ENCODE measurements at places on chromosomes 4 and X.
A peak's percentile ranks its signal among the peaks of the same experiment; 100 is the strongest.

- no peaks in the 10 kb centered on the region for H3K36me3 ChIP-seq
- no peak overlapping the region for H3K27ac ChIP-seq
- DNase-seq, result no peak
- no peaks in the 10 kb centered on the region for H3K4me1 ChIP-seq
Measured at GRCh38 chrX:10506781-10507180, 113.6 kb downstream of the MID1 start.

GRCh38 chr4:112147697-112148096 lies 2.4 kb downstream of the FAM241A start:
- no peaks in the 10 kb centered on the region for H3K36me3 ChIP-seq
- H3K4me1 ChIP-seq, result peaks cover 5% of the 10 kb centered on the region
- no peak overlapping the region for H3K4me3 ChIP-seq
- DNase-seq, result no peak
- no peak overlapping the region for H3K27ac ChIP-seq

DNA sequence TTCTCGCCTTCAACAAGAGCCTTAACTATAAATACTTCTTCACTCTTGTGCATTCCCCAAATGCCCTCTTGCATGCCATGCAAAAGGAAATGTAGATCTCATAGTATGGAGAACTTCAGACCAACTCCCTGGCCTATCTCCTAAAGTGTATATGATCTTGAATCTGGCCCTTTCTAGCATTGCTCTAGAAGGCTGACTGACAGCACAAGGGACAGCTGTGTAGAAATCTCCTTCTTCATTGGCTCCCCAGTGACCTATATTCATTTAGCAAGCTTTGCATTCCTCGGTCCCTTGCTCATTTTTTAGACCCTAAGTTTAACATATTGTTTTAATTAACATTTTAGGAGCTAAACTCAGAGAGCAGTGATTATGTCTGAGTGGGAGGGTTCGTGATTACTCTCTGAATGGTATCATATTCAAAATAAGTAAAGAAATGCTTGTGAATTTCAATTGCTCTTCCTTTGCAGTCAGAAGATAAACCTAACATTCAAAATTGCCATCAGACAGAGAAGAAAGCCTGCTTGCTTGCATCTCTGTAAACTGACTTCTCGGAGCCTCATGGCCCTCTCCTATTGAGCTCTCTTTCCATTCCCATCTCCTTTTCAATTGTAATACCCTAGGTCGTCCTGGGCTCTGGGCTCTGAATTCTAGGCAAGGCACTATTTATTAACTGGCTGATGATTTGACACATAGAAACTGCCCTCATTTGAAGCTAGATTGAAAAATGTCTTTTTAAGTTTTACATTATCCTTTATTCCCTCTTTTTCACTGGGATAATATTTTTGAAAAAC lies 120.3 kb upstream of the PRKG2 start:
- H3K4me1 ChIP-seq, result no peaks in the 10 kb centered on the region
- no peaks in the 10 kb centered on the region for H3K27me3 ChIP-seq
- H3K27ac ChIP-seq, result no peak overlapping the region
- no peak for DNase-seq
- no peak overlapping the region for H3K4me3 ChIP-seq
- H3K36me3 ChIP-seq, result no peaks in the 10 kb centered on the region

DNA sequence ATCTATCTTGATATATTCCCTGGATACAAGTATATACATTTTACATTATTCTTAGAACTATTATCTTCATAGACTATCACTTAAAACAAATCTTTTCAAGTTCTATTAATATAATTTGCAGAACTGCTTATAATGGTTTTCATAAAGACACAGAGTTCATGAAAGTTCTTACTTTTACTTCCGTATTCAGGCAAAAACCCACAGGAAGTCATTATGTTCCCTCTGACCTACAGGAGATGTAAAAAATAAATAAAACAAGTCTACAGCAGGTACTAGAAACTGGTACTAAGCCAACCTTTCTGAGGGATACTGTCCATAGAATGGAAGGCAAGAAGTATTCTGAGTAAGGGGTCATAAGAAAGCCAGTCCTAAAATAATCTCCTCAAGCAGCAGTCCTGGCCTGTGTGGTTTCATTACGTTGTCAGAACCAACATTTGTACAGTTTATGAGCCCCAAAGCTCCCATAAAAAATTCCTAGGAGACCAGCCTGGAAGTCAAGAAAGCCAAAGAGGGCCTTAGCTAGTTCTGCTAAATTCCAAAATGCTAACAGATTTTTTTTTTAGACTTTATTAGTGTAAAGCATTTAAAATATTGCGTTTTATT lies 68.6 kb downstream of the CAMK2D start:
- no peaks in the 10 kb centered on the region for H3K36me3 ChIP-seq
- H3K27me3 ChIP-seq, result no peaks in the 10 kb centered on the region
- DNase-seq, result no peak
- peaks cover 5% of the 10 kb centered on the region for H3K4me1 ChIP-seq
- no peak overlapping the region for H3K4me3 ChIP-seq
- no peak overlapping the region for H3K27ac ChIP-seq

DNA sequence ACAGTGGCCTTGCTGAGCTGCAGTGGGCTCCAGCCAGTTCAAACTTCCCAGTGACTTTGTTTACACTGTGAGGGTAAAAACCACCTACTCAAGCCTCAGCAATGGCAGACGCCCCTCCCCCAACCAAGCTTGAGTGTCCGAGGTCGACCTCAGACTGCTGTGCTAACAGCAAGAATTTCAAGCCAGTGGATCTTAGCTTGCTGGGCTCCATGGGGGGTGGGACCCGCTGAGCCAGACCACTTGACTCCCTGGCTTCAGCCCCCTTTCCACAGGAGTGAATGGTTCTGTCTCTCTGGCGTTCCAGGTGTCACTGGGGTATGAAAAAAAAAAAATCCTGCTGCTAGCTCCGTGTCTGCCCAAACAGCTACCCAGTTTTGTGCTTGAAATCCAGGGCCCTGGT lies 168.9 kb upstream of the INTU start:
- no peak overlapping the region for H3K4me3 ChIP-seq
- H3K27me3 ChIP-seq, result no peaks in the 10 kb centered on the region
- no peaks in the 10 kb centered on the region for H3K4me1 ChIP-seq
- no peaks in the 10 kb centered on the region for H3K36me3 ChIP-seq
- DNase-seq, result no peak

GRCh38 chr4:5478169-5478568 lies 230.2 kb downstream of the EVC2 start:
- H3K27ac ChIP-seq, result no peak overlapping the region
- no peaks in the 10 kb centered on the region for H3K4me1 ChIP-seq
- no peaks in the 10 kb centered on the region for H3K27me3 ChIP-seq
- no peak for DNase-seq
- no peak overlapping the region for H3K4me3 ChIP-seq

- no peak overlapping the region for H3K27ac ChIP-seq
- DNase-seq, result no peak
- no peaks in the 10 kb centered on the region for H3K36me3 ChIP-seq
- no peaks in the 10 kb centered on the region for H3K27me3 ChIP-seq
- H3K4me1 ChIP-seq, result peaks cover 5% of the 10 kb centered on the region
Measured at GRCh38 chrX:111288841-111289240, 18.6 kb upstream of the CAPN6 start.

- no peaks in the 10 kb centered on the region for H3K27me3 ChIP-seq
- no peaks in the 10 kb centered on the region for H3K36me3 ChIP-seq
- H3K4me3 ChIP-seq, result no peak overlapping the region
- H3K27ac ChIP-seq, result no peak overlapping the region
Measured at GRCh38 chr4:99855678-99856077, 38.5 kb downstream of the LAMTOR3 start.

DNA sequence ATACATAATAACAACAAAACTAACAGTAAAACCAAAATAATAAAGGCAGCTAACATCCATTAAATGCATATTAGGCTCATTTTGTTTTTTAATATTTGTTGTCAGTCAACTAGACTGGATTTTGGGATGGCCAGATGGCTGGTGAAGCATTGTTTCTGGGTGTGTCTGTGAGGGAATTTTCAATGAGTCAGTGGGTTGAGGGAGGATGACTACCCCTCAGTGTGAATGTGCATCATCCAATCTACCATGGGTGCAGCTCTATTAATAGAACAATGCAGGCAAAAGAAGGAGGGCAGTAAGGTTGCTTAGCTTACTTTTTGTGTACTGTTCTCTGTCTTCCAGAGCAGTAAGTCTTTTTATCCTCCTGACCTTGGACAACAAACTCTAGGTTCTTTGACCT lies 484.2 kb upstream of the HS3ST1 start:
- no peaks in the 10 kb centered on the region for H3K4me1 ChIP-seq
- no peak overlapping the region for H3K27ac ChIP-seq
- no peaks in the 10 kb centered on the region for H3K27me3 ChIP-seq
- H3K4me3 ChIP-seq, result no peak overlapping the region
- no peaks in the 10 kb centered on the region for H3K36me3 ChIP-seq

- peaks cover 3% of the 10 kb centered on the region for H3K36me3 ChIP-seq
- peaks cover 4% of the 10 kb centered on the region for H3K4me1 ChIP-seq
- peak overlapping the region; percentile 69 for H3K4me3 ChIP-seq
- DNase-seq, result no peak
- no peaks in the 10 kb centered on the region for H3K27me3 ChIP-seq
Measured at GRCh38 chrX:108091878-108092291, 307 bp downstream of the ATG4A start.

DNA sequence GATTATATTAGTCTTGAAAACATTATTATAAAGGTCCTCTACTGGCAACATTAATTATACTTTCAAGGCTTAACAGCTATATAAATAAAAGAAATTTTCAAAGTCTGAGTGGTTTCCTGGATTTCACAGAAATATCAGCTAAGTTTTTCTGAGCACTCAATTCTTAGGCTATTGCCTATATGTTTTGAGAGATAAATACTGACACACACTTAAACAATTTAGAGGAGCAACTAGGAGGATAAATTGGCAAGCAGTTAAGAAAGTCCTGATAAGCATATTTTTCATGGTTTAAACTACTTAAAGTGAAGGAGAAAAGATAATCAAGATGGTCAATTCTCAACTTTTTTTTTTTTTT lies 2.7 kb upstream of the MGARP start:
- H3K4me3 ChIP-seq, result no peak overlapping the region
- no peak overlapping the region for H3K27ac ChIP-seq
- DNase-seq, result no peak
- peaks cover 15% of the 10 kb centered on the region for H3K4me1 ChIP-seq
- no peaks in the 10 kb centered on the region for H3K27me3 ChIP-seq
- H3K36me3 ChIP-seq, result no peaks in the 10 kb centered on the region

DNA sequence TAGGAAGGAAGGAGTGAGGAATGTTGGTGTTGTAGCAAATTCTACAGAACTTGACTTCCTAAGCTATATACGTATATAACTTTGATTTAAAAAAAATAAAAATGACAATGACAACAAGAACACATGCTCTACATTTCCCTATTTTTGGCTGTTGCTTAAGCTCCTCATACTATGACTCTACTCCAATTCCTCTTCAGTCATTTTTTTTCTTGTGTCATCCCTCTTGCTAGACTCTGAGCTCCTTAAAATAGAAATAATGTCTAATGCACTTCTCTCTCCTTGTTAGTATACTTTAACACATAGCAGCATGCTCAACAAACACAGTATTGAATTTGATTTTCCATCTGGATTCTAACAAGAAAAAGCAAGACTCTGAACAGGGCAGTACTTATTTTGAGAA lies 144.0 kb downstream of the HDX start:
- no peaks in the 10 kb centered on the region for H3K36me3 ChIP-seq
- H3K27me3 ChIP-seq, result no peaks in the 10 kb centered on the region
- no peaks in the 10 kb centered on the region for H3K4me1 ChIP-seq
- H3K4me3 ChIP-seq, result no peak overlapping the region

DNA sequence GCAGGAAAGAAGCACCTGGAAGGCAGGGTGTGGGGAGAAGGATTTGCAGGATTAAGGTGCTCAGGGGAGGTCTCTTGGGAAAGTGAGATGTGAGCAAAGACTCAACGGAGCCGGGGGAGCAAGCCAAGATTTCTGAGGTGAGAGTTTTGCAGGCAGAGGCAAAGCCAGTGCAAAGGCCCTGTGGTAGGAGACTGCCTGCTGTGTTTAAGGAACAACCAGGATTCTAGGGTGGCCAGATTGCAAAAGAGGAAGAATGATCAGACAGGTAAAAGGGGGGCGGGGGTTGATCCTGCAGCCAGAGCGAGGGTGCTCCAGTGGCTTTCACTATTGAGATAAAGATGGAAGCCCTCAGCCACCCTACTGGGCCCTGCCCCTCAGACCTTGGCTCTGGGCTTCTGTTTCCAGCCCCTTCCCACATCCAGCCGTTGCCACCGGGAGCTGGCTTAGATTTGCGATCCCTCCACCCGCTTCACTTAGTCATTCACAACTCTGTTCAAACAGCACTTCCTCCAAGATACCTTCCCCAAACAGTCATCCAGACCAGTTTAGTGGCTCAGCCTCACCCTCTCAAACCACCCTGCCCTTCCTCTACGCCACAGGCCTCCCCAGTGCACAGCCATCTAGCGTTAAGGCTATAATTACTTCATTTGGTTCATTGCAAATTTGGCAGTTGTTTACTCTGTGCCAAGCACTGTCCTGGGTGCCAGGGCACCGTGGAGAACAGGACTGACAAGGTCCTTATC lies 23.3 kb upstream of the BCOR start:
- H3K27me3 ChIP-seq, result no peaks in the 10 kb centered on the region
- H3K27ac ChIP-seq, result no peak overlapping the region
- no peak for DNase-seq
- no peak overlapping the region for H3K4me3 ChIP-seq
- H3K4me1 ChIP-seq, result peaks cover 2% of the 10 kb centered on the region

GRCh38 chrX:43386875-43387274 lies 269.2 kb upstream of the MAOA start:
- no peak for DNase-seq
- H3K4me3 ChIP-seq, result no peak overlapping the region
- H3K27ac ChIP-seq, result no peak overlapping the region

DNA sequence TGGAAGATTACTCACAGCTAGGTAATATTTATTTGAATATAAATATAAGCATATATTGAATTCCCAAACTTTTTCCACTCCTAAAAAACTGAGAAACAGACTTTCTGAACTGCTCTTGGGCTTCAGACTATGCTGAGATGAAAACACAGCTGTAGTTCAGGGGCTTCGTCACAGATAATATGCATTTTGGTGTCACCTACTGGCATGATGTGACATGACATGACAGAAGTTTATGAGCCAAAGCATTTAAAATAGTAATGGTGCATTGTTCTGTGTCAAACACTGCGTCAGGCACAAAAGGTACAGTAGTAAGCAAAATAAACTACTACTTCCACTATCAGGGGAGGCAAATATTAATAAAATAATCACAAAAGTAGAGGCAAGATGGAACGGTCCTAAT lies 171.3 kb downstream of the BTC start:
- no peak overlapping the region for H3K4me3 ChIP-seq
- H3K4me1 ChIP-seq, result no peaks in the 10 kb centered on the region
- H3K27me3 ChIP-seq, result no peaks in the 10 kb centered on the region
- H3K27ac ChIP-seq, result no peak overlapping the region

DNA sequence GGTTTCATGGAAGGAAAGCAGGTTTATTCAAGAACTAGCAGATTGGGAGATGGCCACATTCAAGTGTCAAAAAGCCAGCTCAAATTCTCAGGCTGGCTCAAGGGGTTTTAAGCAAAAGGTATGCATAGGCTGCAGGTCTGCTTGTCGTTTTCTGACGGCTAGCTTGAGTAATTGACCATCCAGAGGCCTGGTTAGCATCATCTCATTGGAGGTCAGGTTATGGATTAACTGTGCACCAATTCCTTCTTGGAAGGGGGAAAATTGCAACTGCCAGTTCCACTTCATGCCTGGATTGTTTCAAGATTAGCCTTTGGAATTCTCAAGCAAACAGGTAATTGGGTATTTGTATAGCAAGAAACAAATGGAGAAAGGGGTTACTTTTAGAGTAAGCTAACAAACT lies 62.1 kb downstream of the FUNDC1 start:
- H3K4me1 ChIP-seq, result no peaks in the 10 kb centered on the region
- H3K27me3 ChIP-seq, result no peaks in the 10 kb centered on the region
- no peaks in the 10 kb centered on the region for H3K36me3 ChIP-seq
- no peak for DNase-seq
- H3K27ac ChIP-seq, result no peak overlapping the region

- no peak overlapping the region for H3K27ac ChIP-seq
- H3K4me1 ChIP-seq, result no peaks in the 10 kb centered on the region
- no peaks in the 10 kb centered on the region for H3K36me3 ChIP-seq
- H3K4me3 ChIP-seq, result no peak overlapping the region
Measured at GRCh38 chr4:86014599-86014998, 345.3 kb downstream of the MAPK10 start.
